T-helper 22 cell (primary cell): ENCODE measurements at places on chromosomes 12 and 14.

DNA sequence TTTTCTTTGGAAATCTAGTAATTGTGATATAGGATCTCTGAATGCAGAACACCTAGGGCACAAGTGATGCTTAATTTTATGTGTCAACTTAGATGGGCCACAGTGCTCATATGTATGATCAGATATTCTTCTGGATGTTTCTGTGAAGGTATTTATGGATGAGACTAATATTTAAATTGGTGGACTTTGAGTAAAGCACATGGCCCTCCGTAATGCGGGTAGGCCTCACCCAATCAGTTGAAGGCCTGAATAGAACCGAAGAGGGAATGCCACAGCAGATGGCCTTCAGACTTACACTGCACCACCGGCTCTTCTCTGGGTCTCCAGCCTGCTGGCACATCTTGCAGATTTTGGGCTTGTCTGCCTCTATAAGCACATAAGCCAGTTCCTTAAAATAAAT lies 60.0 kb downstream of the ETV6 start:
- DNase-seq = no peak

DNA sequence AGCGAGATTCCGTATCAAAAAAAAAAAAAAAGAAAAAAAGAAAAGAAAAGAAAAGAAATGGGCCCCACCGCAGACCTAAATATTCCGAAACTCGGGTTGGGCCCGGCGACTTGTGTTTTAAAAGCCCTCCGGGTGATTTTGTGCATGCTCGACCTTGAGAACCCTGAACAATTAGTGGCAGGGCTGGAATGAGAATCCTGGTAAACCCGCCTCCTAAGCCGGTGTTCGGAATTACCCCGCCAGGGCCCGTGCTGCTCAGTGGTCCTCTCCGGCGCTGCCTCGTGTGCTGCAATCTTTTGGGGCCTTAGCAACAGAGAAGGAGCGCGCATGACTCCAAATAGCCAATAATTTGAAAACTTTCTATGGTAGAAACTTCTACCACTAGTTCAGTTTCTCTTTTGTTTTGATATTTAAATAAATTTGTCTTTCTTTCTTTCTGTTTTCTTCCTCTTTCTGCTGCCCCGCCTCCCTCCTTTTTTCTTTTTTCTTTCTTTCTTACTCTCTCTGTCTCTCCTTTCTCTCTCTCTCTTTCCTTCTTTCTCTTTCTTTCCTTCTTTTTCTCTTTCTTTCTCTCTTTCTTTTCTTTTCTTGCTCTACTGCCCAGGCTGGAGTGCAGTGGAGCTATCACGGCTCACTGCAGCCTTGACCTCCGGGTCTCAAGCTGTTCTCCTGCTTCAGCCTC lies 1.5 kb upstream of the GALNT6 start:
- no peak for DNase-seq

DNA sequence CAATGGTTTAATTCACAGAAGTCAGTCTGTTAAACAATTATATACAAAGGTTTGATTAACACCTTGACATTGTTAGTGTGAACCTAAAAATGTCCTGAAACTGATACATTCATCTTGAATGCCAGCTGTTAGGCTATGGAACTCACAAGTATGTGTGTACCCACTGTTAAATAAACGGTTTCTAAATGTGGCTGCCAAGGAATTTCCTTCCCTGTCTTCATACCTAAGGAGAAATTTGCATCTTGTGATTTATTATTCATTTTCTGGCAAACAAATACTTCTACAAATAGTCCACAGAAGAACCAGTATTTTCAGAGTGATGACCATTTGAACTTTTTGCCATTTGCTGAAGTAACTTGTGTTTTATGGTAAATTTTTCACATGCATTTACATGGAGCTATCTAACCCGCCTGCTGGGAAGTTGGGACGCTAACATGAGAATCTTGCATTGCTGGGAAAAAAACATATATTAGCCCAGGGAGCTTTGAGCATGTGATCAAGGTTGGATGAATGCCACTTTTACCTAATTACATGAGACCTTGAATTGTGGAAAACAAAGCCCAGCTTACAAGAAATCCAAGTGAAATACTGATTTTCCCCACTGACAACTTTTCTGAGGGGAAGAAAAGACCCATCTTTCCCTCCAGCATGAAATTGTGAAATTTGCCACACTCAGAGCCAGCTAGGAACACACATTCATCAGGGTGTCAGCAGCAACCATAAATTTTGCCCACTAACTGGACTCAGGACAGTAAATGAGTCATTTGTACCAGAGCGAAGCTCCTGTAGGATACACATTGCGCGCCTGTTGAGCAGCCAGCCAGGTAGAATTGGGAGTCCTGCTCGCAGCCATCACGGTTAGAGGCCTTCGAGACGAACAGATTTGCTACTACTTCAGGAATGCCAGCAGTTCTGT lies 118.0 kb downstream of the KICS2 start:
- no peak for DNase-seq

- DNase-seq = no peak
Observed at GRCh38 chr14:22531451-22532344, 57.3 kb downstream of the DAD1 start.

- DNase-seq = no peak
Observed at GRCh38 chr14:26694521-26694920, 96.7 kb upstream of the NOVA1 start.

DNA sequence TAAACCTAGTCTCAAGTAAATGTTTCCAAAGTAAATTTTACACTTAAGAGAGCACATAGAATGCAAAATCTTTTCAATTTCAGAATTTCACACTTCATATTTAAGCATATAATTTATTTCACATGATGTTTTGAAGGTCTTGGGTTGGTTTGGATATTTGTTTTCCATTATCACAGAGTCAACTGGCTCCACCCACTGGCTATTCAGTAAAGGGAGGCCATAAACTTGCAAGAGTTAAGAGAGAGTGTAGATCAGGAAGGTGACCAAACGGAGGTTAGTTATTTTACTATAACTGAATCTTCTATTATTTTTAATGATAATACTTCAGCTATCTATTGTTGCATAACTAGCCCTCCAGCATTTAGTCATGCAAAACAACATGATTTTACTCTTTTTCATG lies 6.2 kb upstream of the CPNE8 start:
- DNase-seq = no peak

DNA sequence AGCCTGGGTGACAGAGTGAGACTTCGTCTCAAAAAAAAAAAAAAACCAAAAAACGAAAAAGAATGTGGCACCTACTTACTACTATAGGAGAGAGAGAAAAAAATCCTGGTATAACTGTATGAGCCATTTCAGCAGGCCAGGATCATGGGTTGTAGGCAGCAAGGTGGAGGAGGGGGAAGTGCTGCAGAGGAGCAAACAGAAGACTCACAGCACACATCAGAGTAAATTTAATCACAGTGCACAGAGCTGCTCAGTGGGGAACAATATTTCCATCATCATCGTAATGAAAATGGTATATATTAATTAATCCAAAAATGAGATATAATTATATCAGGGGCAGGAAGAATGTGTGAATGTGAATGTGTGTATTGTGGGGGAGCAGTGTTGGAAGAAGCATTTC lies 175.8 kb downstream of the SLC2A13 start:
- DNase-seq = no peak

- no peak for DNase-seq
Observed at GRCh38 chr14:67191768-67192290, 2.6 kb downstream of the GARIN2 start.

GRCh38 chr12:120598674-120599463 lies 17.7 kb upstream of the POP5 start:
- DNase-seq = no peak

DNA sequence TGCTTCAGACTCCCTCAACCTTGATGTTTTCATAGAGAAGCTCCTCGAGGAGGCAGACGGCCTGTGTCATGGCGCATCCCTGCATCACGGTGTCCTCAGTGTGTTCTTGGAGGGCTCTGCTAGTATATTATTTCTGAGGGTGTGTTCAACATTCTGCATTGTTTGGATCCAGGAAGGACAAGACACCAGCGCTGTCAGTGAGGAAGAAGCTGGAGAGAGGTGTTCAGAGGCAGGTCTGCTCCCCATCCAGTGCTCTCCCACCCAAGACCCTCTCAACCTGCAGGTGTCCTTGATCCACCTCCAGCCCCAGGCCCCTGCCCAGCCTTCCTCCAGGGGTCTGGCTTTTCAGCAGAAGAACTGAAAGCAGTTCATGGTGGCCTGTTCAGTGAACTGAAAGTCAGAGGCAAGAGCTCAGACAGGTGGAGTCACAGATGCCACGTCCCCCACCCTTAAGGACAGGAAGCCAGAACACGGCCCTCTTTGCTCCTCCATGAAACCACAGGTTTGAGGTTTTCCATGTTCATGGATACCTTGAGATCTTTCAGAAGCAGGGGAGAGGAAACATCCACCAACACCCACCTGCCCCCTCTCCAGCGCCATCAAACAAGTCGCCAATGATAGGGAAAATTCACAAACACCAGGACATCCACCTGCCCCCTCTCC lies 37.4 kb downstream of the DIO3 start:
- no peak for DNase-seq

DNA sequence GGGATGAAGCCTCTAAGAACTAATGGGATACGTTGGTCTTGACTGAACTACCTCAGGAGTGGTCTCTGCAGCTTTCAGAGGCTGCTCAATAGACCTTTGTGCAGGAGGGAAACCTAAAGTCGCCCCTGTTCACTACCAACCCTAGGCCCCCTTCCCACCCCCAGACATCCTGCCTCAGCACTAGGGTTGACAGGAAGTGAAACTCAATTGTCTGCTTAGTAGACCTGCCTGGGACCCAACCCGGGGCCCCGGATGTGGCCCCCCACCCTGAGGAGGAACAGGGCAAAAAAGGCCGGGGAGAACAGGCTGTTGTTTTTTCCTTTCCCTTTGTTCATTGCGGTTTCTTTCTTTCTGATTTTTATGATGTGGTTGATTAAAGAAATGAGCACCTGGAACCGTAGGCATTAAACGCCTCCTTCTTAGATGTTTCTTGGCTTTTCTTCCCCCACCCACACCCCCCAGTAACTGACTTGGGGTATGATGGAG lies 1.6 kb upstream of the DGKA start:
- peak; percentile 89 for DNase-seq

- no peak for DNase-seq
Observed at GRCh38 chr12:101051901-101052550, 158.0 kb downstream of the SLC5A8 start.

DNA sequence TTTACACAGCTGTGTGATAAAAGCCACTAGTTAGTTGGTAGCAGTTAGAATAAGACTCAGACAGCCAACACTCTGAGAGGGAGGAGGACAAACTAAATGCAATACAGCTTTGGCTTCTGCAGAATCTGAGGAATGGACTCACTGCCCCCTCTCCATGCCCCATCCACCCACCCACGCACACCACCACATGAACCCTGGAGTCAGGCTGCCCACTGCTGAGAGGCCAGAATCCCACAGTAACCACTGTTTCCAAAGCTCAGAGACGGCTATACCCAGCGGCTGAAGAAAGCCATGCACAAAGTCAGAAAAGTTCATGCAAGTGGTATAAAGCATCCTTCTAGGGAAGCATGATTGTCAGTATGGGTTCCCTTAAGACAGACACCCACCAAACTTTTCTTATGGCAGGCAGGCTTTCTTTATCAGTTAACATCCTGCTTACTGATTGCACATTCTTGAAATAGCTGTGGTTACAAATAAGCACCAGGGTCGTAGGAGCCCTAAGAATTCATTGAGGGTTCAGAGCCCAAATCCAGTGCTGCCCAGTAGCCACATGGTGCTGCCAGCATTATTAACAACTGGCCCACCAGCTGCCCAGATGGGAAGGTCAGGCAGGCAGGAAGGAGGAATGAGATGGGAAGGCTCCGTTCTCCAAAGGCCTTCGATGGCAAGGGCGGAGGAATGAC lies 61.5 kb downstream of the NT5DC3 start:
- no peak for DNase-seq

DNA sequence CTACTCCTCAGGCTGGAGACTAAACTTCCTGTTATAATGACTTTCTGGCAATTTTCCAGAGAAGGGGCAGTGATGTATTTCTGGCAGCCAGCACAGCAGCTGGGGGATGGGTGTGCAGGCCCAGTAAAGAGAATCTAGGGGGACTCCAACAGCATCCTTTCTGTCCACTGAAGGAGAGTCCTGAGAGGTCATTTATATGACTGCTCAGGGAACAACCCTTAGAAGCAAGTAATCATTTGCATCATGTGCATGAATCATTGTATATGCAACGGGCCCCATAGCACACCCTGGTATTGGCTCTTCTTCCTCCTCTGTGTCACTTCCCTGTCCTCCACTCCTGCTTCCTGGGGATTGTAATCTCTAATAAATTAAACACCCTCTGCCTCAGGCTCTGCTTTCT lies 493.8 kb downstream of the RPS29 start:
- DNase-seq = no peak

DNA sequence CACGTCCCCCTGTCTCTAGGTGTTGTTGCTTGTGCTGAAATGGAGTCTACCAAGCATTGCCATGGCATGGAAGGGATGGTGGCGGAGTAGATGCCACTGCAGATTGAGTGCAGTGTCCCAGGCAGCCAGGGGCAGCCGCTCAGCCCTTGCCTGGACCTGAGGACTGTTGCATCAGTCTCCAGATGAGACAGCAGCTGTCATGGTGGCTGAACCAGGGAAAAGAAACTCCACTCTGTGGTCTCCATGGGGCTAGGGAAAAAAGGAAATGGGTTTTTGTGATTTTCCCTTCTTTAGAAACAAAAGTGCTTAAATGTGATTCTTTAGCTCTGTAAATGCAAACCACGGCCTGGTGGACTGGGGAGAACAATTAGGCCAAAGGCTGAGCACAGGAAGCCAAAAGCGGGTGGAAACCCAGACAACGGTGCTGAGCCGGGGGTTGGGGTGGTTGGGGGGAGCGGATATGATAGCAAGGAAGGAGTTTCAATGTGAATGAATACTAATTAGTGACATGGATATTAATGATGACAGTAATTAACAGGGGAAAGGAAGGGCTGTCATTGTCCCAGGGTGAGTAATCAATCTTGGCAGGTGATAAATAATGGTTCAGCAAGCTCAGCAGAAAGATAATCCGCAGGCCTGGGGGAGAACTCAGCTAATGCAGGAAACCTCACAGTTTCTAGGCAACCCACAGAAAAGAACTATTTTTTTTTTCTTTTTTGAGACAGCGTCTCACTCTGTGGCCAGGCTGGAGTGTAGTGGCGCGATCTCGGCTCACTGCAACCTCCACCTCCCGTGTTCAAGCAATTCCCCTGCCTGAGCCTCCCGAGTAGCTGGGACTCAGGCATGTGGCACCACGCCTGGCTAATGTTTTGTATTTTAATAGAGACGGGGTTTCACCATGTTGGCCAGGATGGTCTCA lies 442.6 kb downstream of the DPF3 start:
- peak; percentile 59 for DNase-seq

- no peak for DNase-seq
Observed at GRCh38 chr12:124593176-124593575, 25.8 kb upstream of the NCOR2 start.

DNA sequence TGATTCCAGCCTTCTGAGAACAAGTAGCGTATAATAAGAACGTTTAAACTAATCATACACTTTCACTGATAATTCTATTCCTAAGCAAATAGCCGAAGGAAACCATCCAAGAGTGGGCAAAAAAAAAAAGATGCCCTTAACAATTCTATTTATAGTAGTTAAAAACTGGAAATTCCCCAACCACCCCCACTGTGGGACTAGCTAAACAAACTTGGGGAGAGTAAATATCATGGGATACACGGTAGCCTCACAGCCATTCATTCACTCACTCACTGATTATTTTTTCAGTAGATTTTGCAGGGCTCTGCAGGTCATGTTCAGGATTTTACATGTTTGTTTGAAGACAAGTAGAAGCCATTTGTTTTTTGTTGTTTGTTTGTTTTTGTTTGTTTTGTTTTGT lies 197.0 kb downstream of the ETV6 start:
- no peak for DNase-seq
